BJ (cell line): ENCODE measurements at places on chromosomes 2 and 18.

DNA sequence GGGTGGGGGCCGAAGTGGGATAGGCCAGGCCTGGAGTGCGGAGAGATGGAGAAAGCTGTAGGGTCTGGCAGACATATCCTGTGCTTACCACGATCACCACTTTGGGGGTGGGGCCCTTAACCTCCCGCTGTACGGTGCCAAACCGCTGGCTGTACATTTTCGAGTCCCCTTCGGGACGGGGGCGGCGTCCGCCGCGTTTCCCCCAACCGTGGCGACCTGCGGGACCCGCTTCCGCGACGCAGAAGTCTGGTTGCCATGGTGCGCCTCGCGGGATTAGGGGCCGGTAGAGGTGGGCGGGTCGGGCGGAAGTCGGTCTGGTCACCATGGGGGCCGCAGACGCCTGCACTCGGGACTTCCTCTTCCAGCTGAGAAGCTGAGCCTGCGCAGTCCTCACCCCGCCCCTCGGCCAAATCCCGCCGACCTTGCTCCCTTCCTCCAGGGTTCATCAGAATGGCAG, at the start of gene CFAP53:
Gene CFAP53, minus strand, starts transcription at position 248 of the 457 bp plus-strand sequence. Its CDS starts 91 bp downstream, at position 157.
- DNase-seq: peak; percentile 50

DNA sequence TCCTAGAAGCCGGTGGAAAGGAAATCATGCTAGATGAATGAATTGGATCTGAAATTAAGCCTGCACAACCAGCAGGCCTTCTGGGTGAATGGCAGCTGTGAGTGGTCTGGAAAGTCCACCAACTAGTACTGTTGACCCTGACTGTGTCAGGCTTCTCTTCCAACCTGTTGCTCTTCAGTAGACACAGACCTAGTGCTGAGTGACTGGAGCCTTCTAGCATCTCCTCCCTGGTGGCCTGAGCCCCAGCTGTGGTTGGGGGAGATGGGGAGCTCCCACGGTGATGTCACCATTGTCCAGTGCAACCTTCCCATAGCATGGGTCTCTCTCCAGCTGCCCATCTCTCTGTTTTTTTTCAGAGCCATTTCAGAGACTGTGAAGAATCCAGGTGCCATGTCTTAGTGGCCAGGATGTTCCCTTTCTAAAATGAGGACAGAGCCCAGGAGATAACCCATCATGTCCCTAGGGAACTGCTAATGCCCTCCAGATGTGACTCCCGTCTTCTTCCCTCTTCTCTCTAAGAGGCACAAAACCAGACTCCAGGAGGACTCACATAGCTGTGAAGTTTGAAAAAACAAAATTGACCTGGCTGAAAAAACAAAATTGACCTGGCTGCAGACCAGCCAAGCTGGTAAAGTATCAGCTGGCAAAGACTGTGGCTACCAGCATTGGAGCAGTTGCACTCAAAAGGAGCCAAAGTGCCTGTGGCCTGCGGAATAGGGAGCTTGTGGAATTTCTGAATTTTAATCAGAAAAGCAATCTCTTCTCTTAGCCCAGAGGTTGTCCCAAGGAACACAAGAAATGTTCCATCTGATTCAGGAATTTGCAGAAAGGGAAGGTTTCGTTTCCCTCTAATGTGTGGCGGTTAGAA, 67.4 kb upstream of the RPL31 start:
- no peak for DNase-seq

GRCh38 chr2:31216734-31217133, 581 bp downstream of the CAPN14 start:
- no peak for DNase-seq

DNA sequence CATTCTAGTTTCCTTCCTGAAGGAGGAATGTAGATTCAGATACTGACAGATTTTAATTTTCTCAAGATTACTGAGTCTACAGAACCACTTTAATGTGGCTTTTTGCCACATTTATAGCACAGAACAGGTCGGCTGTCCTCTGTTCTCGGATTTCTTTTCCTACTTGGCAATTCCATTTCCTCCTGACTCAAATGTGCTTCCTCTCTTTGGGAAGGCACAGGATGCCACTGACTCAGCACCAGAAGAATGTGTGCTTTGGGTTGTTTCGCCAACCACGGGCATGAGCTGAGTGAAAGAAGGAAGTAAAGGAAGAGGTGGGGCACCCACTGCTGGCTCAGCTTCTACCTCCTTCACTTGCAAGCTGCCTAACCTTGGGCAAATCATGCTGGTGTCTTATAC, 970.6 kb upstream of the ACVR2A start:
- DNase-seq: no peak

DNA sequence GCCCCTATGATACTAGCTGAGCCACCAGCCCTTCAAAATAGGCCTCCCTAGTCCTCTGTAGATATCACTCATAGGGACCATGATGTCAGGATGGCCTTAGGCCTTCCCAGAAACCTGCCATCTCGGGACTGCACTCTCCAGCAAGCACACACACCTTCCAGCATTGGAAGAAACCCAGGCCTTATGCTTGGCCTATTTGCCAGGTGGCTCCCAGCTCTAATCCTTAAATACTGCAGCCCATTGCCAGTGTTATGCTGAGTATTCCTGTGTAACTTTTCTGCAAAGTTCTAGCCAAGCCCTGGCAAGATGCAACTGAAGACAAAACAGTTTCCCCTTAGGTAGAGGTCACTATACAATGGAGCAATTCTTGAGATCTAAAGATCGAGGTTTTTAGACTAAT, 316.5 kb downstream of the SETBP1 start:
- DNase-seq: no peak

DNA sequence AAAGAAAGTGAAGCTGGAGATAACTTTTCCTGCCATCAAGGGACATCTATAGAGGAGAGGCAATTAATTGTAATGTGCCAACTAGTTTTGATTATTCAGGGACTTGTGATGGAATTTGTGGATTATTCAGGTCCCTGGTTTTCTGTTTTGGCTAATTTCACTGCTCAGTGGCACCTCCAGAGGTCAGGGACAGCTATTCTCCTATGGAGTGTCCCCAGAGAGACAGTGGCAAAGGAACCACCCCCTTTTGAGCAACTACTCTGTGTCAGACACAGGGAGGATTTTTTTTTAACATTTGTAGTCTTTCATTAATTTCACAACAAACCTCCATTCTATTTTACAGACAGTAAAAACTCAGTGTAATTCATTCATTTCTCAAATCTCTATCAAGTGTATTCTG, 206.0 kb upstream of the SPRED2 start:
- DNase-seq: no peak

GRCh38 chr2:134669731-134670669, 48.8 kb downstream of the TMEM163 start:
- DNase-seq: no peak

DNA sequence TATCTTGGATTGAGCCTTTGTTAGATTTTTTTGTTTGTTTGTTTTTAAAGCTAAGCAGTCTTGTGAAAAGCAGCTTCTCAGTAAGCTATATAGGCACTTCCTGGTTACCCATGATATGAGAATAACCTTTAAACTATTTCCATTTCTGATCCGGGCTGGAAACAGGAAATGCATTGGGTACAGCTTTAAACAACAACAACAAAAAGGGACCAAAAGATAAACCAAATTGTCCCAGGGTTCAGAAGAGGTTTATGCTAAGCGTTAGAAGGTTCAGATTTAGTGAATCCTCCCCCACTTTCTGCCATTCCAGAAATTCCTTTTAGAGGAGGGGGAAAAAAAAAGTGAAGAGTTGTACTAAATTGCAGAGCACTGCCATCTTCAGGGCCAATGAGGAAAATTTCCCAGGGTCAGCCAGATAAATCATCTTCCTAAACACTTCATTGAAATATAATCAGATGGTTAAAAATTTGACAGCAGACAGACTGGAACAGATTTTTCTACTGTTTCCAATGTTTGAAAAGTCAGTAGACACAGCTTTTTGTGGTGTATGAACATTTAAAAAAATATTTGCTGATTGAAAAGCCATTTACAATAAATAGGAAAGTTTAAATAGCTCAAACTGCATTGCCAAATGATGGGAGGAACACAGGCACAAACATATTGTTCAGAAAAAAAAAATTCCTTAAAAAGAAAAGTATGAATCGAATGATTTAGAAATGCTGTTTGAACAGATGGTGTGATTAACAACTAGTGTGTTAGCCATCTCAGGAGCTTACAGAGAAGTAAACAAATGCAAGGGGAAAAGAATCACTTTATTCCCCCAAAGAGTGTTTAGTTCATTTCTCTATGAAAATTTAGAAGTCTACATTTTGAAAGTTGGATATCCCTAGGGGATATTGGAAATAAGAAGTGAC, 189.9 kb upstream of the TANK start:
- peak; percentile 59 for DNase-seq

DNA sequence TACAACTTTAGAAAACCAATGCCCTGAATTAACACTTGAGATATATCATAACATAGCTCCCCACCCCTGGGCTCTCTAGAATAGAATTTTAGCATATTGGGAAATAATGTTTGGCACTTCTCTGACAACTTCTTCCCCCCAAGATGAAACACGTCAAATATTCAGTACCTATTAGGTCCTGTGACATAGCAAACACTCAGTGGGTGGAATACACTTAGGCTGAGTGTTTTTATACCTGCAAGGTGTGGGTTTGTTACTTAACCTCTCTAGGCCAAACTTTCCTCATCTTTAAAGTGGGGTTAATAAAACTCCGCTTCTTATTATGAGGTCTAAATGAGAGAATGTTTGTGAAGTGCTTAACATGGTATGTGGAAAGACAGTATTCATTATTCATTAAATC, 56.1 kb downstream of the LAMA3 start:
- DNase-seq: no peak

- no peak for DNase-seq
These were observed 130.1 kb downstream of the SMAD7 start for GRCh38 chr18:48820483-48821250.

- no peak for DNase-seq
These were observed 3.7 kb downstream of the DGUOK start for GRCh38 chr2:73930386-73930785.

GRCh38 chr18:62812242-62812641, 96.9 kb downstream of the PHLPP1 start:
- DNase-seq: no peak

DNA sequence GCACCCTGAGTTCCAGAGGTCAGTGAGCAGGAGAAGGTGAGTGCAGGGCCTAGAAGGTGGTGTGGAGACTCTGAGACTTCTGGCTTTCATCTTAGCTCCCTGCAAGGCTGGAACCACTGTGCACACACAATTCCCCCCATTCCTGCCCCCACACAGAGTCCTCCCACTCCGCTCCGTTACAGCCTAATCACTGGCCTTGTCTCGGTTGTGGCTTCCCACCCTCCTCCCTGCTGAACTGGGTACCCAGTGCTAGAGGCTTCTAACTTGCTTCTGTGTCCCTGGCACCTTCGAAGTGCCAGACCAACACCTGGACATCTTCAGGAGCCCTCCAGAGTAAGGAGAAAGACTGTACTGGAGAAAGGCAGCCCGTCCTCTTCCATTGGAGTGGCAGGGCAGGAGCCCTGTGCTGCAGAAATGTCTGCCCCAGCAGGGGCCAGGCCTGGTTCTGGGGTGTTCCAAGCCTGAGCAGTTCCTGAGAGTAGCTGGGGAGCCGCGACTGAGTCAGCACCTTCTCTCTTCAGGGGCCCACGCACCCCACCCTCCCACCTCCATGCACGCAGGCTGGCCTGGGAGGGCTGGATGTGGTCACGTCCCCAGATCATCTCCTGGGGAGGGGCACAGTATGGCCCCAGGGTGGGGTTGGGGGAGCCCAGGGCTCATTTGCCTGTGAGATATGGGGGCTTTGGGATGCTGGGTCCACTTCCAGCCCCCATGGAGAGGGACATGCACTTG, 23.4 kb downstream of the CROCC2 start:
- DNase-seq: no peak

DNA sequence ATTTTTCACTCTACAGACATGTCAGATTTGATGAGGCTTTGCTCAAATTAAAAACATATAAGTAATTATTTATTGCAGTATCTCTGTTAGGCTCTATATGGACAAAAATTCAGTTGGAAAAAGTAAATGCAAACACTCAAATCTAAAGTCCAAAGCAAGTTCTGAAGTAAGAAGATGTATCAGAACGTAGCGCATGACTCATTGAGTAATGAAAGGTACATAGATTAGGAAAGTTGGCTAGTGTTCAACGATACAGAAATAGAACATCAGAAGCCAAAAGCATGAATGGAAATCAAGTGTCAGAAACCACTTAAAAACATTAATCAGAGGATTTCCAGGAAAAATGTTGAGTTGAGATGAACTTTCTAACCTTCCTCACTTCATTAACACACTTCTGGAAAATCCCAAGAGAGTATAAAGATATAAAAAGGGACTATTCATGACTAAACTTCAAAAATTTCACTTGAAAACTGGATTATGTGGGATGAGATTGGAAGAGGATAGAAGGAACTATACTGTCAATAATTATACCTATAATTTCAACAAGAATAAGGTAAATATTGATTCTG, 494.1 kb downstream of the LRRTM4 start:
- DNase-seq: no peak

GRCh38 chr2:156124458-156124857, 208.1 kb downstream of the NR4A2 start:
- DNase-seq: no peak
